ENCODE measurements at places on chromosomes 7 and 10.

GRCh38 chr7:150633926-150634325 is 1.7 kb upstream of the GIMAP6 start:
- no peak for DNase-seq

GRCh38 chr7:7686811-7687508 is 31.4 kb downstream of the RPA3 start:
- DNase-seq, result no peak

DNA sequence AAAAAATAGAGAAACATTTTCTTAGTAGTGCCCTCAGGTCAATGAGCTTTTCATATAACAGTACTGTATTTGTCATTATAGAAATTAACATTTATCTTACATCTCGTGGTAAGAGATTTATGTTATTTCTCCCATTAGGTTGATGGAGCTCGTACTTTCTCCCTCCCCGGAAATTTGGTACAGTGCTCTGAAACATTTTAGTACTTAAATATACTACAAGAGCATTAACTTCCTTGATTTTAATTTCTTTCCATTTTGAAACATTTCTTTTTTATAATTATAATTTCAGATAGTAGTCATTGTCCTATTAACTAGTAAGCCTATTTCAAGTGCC is 205.4 kb downstream of the MBL2 start:
- DNase-seq, result no peak

DNA sequence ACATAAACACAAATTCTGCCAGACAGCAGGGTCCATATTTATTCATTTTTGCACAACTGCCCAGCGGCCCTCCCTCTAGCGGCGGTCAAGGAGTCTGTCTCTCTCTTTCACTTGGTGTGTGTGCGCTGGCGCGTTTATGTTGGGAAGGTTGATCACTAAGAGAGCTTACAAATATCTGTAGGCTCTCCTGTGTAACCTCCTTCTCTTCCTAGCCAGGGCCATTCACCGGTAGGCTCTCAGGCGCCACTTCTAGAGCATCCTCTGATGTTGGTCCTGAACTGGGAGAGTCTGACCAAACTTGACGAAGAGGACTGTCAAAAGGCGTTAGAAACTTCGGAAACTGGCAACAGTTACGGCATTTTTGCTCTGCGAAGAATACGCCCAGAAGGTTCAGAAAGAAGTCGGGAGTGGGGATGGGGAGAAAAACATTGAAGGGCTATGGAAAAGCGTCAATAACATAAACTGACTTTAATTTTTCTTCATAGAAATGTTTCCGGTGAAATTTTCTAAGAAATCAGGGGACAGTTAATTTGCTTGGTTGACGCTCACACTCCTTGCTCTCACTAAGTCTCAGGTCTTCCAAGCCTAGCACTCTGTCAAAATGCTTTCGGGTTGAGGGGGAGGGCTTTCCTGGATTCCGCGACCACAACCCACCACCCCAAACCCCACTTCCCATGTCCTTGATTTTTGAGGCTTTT is 731.1 kb downstream of the ZWINT start:
- DNase-seq, result peak; percentile 40

DNA sequence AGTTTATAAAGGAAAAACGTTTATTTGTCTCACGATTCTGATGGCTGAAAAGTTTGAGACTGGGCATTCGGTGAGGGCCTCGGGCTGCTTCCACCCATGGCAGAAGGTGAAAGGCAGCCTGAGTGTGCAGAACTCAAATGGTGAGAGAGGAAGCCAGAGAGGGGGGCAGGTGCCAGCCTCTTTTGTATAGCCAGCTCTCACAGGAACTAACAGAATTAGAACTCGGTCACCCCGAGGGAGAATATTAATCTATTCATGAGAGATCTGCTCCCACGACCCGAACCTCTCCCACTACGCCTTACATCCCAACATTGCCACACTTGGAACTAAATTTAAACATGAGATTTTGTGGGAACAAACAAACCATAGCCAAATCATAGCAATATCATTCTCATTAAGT is 112.6 kb downstream of the ZPBP start:
- no peak for DNase-seq

GRCh38 chr10:132607961-132608495 is 70.4 kb downstream of the INPP5A start:
- no peak for DNase-seq

- DNase-seq, result peak; percentile 45
Observed at GRCh38 chr10:79116801-79117723, 48.3 kb downstream of the ZMIZ1 start.

- DNase-seq, result no peak
Observed at GRCh38 chr10:48444861-48445841, 138.7 kb downstream of the MAPK8 start.

- DNase-seq, result no peak
Observed at GRCh38 chr10:84798312-84798711, 469.9 kb downstream of the CCSER2 start.

DNA sequence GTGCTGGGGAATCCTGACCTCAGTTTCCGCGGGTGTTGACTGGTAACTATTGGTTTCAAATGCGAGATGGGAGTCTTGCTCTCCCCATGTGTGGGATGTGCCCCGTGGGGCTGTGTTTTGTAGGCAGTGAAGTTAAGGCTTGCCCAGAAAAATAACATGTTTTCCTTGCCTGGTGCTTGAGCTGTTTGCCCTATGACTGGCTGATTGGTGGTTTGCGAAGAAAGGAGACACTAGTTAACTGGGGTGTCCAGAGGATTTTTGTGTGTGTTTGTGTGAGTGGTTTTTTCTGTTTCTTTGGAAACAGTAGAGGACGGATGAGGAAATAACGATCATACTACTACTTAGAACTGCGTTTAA is 61.9 kb downstream of the CREB5 start:
- DNase-seq, result no peak

- DNase-seq, result no peak
Observed at GRCh38 chr10:33123680-33124079, 165.7 kb upstream of the ITGB1 start.

DNA sequence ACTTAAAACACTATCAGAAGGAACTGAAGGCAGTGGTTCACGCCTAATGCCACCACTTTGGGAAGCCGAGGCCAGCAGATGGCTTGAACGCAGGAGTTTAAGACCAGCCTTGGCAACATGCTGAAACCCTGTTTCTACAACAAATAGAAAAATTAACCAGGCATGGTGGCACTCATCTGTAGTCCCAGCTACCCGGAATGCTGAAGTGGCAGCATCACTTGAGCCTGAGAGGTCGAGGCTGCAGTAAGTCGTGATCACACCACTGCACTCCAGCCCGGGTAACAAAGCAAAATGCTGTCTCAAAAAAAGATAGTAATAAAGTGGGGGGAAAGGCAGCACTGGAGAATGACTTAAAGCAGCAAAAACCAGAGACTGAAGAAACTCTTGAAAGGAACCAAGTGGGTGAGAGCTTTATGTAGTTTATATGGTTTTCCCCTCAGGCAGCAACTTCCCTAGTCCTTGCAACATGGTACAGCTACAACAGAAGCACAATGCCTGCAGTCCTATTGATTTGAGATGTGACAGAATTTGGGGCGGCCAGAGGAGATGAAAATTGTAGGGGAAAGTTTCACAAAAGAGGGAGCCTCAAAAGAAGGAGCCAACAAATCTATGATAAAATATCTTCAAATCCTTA is 38.1 kb downstream of the GDI2 start:
- DNase-seq, result no peak

DNA sequence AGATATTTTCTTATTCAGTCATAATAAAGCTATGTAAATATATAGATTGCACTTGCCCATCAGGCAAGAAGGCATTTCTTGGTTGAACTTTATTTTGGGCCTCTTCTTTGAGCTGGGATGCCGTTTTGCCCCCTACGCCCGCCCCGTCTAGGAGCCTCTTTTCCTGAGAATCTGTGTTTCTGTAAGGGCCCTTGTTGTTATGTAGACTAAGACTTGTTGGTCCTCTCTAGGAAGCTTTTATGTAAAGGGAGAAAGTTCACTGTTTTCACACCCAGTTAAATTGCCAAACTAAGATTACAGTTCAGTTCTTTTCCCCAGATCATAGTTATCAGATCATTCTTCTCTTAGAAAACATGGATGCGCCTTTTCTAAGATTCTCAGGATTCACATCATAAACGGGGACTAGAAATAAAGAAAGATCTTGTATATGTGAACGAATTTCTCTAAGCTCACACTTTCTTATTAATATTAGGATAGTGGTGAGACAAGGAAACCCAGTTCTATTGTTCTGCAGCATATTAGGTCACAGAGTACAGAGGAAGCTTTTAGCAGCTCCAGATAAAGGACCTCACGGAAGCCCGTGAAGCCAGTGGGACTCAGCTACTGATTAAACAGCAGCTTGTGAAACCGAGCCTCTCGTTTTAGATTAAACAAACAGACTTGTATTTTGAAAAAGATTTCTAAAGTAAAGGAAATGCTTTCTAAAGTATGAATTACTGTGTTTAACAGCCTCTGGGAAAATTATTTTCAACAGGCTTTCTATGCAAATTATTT is 3.8 kb downstream of the LMTK2 start:
- DNase-seq, result no peak

DNA sequence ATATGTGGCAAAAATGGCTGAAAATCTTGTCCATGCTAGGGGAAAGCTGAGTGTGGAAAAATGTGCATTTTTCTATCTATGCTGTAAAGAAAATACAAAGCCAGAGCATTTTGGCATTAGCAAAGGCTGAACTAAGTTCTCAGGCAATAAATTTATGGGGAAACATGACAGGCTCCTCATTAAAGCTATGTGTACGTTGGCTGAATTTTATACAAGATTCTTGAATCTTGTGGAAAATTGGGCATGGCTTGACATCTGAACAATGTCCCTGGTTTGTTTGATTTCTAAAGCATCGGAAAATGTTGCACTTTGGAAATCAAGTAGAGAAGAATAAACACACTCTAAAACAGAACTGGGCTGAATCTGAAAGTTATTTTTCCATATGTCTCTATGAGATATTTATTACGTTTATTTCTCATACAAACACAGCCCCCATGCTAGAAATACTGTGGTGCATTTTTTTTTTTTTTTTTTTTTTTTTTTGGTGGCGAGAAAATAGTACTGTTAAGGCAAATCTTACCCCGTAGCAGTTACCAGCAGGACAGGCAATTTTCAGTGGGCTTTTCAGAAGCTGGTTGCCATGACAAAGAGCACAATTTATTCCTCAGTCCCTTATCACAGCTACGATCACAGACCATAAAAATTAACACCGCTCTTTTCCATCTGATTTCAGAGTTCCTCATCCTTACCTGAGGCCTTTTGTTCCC is 16.9 kb downstream of the CPA1 start:
- DNase-seq, result no peak

DNA sequence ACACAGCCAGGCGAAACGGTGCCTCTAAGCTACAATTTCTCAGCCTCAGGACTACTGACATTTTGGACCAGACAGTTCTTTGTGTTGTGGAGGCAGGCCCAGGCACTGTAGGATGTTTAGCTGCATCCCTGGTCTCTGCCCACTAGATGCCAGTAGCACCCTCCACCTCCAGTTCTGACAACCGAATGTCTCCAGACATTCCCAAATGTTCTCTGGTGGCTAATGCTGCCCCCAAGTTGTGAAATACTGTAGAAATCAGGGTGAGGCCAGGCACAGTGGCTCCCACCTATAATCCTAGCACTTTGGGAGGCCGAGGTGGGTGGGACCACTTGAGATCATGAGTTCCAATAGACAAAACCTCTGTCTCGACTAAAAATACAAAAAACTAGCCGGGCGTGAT is 18.2 kb downstream of the HNRNPF start:
- peak; percentile 25 for DNase-seq

GRCh38 chr10:128062881-128063563 is 63.2 kb downstream of the MKI67 start:
- no peak for DNase-seq

- no peak for DNase-seq
Observed at GRCh38 chr10:97016728-97017473, 168.9 kb downstream of the SLIT1 start.

GRCh38 chr7:16392990-16393523 is 28.3 kb downstream of the CRPPA start:
- DNase-seq, result no peak

DNA sequence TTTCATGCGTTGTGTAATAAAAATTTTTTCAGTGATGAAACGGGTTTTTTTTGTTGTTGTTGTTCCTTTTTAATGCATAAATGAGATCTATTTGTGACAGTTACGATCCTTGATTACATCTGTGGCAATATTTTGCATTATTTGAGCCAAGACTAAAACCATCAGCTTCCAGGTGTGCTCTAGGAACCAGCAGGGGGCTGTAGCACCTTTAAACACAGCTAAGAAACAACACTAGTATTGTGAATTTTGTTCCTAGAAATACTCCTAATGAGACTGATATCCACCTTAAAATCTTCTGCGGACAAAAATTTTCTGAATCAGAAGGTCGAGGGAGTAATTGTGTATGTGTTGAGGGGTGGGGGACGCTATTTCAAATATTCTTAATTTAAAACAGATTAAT is 52.6 kb downstream of the FGFBP3 start:
- DNase-seq, result no peak

DNA sequence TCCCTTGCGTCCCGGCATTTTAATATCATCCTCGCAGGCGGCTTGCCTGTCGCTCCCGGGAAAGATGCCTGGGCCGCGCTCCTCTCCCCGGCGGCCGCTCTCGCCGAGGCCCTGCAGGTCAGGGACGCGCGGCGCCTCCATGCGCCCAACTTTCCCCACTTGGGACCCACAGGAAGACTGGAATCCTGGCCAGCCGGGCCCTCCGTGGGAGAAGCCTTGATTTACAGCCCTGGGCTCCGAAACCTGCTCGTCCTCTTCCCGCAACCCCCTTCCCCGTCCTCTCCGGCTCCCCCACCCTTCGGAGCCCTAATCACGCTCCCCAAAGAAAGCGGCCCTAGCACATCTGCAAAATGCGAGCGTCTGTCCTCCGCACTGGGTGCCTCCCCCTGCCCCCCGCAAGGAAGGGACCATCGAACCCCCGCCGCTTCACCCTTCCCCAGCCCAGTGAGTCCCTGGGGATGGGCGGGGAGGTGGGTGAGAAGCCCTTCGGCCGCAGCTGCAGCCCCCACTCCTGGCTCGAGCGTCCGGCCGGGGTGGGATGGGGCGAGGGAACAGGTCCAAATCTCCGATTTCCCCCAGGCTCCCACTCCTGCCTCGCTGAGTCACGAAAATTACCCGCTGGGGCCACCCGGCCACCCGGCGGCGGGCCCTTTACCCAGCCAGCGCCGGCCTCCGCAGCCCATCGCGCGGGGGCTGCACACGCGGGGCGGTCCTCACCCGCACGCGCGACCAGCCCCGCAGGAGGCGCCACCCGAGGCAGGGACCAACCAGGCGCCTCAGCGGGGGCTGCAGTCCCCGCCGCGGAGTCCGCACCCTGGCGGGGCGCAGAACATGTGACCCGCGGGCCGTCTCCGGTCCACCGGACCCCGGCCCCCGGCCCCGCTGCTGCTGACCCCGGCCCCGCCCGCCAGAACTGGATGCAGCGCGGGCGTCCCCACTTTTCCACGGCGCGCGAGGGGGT is 695 bp downstream of the HSPA12A start:
- peak; percentile 50 for DNase-seq

Measured in HEK293T (cell line).